ENCODE measurements at places on chromosomes 12 and 14. TPM values are rescaled to one million over a fixed set of nuclear protein-coding genes. Genes with fewer than 3 reads are reported as not detected.

DNA sequence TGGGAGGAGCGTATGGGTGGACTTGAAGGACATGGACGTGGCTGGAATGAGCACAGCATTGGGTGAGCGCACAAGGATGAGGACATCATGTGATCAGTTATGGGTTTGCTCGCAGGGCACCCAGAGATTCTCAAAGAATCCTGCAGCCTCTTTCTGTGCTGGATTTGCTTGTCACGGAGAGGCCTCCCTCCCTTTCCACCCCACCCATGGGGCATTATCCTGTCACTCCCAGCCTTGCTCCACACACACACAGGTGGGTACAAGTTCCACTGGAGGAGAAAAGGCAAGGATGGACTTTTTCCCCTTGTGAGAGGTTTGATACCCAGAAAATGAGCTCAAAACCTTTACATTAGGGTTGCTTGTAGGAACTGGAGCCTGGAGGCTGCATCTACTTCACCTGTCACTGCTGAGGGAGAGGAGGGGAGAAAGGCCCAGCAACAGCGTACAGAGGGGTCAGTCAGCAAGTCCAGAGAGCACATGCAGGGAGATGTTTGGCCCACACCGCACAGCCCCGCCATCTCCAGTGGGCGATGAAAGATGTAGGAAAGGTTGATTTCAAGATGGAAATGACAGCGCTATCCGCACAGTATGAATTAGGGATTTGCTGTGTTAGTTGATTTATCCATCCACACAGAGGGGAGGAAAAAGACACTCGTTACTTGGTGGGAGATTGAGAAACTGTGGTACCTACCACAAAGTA, 112.7 kb downstream of the GCH1 start:
- H3K27me3 ChIP-seq: no peaks in the 10 kb centered on the region
- H3K36me3 ChIP-seq: no peaks in the 10 kb centered on the region
- no peak for DNase-seq

DNA sequence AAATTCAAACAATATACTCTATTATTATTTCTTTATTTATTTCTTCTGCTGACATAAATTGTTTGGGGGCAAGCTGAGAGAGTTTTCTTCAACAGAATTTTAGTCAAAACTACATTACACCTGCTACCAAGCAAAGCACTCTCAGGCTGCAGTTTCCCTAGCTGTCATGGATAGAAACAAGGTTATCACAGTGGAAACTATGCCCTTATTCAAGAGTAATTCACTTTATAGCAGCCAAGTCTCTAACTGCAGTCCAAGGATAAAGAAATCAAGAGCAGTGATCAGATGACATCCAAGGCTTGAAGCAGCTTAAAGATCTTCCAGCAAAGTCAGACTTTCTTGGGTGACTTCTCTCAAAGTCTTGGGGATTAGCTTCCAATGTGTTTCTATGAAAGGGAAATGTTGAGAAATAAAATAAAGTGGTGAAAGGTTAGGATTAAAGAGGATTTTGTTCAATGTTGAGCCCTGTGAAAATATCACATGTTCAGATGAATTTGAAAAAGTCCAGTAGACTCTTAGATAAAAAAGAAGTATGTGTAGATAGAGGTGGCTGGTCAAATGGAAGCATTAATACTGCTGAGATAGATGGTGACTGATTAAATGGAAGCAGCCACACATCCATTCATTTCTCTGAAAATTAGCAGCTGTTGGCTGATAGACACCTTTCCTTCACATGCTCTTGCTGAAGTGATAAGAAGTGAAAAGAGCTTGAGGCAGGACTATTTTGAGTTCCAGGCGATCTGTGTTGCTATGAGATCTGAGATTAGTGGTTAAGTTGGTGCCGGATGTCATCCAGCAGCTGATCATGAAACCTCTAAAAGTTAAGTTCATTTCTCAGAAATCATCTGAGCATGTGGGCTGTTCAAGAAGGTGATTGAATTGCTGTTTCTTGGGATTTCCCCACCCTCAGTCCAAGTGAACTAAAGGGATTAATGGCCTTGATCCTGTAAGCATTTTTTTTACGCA, 257.8 kb upstream of the BTG1 start:
- peaks cover 5% of the 10 kb centered on the region for H3K36me3 ChIP-seq
- DNase-seq: peak; percentile 83
- peak overlapping the region; percentile 48 for H3K4me3 ChIP-seq
- H3K4me1 ChIP-seq: peaks cover 88% of the 10 kb centered on the region
- H3K27me3 ChIP-seq: no peaks in the 10 kb centered on the region

GRCh38 chr12:93972411-93973208, 175.8 kb upstream of the PLXNC1 start:
- H3K27ac ChIP-seq: no peak overlapping the region
- DNase-seq: no peak
- no peaks in the 10 kb centered on the region for H3K27me3 ChIP-seq
- no peaks in the 10 kb centered on the region for H3K36me3 ChIP-seq
- H3K4me1 ChIP-seq: peaks cover 4% of the 10 kb centered on the region

GRCh38 chr12:112480931-112481330, 62.2 kb downstream of the PTPN11 start:
- no peak for DNase-seq
- H3K27ac ChIP-seq: no peak overlapping the region
- H3K4me1 ChIP-seq: no peaks in the 10 kb centered on the region
- H3K36me3 ChIP-seq: peaks cover 71% of the 10 kb centered on the region
- H3K4me3 ChIP-seq: no peak overlapping the region

DNA sequence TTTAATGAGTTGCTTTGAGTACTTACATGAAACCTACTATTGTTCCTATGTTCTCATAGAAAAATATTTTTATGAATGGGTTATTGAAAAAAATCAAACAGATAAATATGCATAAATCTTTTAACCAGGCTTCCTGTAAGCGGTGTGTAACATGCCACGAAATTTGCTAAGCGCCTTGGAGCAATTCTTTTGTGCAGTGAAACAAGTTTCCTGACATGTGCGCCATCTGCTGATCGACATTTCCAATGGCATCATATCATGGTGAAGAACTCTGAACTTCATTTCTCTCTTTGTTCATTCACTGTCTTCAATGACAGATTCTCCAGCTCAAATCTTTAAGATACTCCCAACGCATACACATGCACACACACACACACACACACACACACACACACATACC, 145.6 kb upstream of the NAV3 start:
- no peak overlapping the region for H3K27ac ChIP-seq
- H3K4me3 ChIP-seq: no peak overlapping the region
- no peaks in the 10 kb centered on the region for H3K27me3 ChIP-seq
- peak; percentile 27 for DNase-seq
- no peaks in the 10 kb centered on the region for H3K36me3 ChIP-seq

- peak overlapping the region; percentile 75 for H3K27ac ChIP-seq
- peak; percentile 59 for DNase-seq
Measured at GRCh38 chr14:77120771-77121743, 20.5 kb downstream of the ZDHHC22 start.

DNA sequence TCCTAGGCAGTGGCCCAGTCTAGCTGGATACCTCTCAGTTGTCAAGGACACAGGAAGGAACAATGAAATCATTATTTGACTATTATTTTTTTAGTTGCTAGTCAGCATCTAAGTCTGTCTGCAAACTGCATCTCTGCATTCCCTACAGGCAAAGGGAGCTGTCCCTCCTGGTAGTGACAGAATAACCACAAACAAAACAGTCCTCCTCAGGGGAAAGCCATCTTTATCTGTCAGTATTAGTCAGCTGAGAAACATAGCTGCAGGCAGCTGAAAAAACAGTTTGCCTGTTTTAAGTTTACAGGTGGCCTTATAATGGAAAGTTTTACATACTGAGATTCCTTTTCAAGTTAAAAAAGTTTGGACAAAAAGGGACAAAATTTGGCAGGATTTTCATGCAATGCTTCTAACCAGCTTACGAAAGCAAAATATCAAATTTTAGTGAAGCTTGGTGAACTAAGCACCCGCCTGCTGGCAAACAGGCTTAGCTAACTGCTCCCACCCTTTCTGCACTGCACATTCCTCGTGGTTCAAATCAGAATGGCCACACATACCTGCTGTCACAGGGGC, 29.5 kb downstream of the SLC25A21 start:
- no peak overlapping the region for H3K27ac ChIP-seq
- no peak for DNase-seq
- no peaks in the 10 kb centered on the region for H3K36me3 ChIP-seq
- H3K4me3 ChIP-seq: no peak overlapping the region

GRCh38 chr12:123931686-123932321, 40.8 kb downstream of the CCDC92 start:
- DNase-seq: peak; percentile 66
- peaks cover 18% of the 10 kb centered on the region for H3K4me1 ChIP-seq
- H3K36me3 ChIP-seq: no peaks in the 10 kb centered on the region
- H3K27me3 ChIP-seq: no peaks in the 10 kb centered on the region
- no peak overlapping the region for H3K27ac ChIP-seq
- peak overlapping the region; percentile 10 for H3K4me3 ChIP-seq

DNA sequence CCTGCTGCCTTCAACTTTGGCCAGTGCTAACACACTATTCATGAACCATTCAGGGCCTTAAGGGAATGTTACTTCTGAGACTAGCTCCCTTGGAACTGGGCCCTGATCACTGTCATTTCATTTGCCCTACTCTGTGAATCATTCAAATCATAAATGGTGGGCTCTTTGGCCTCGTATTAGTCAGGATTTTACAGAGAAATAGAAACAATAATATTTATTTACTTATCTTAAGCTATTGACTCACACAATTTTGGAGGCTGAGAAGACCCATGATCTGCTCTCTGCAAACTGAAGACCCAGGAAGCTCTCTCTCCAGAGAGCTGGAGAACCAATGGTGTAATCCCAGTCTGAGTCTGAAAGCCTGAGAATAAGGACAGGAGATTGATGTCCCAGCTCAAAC, 398.5 kb downstream of the LRIG3 start:
- H3K4me1 ChIP-seq: no peaks in the 10 kb centered on the region
- H3K27ac ChIP-seq: no peak overlapping the region
- no peaks in the 10 kb centered on the region for H3K36me3 ChIP-seq
- DNase-seq: no peak
- no peak overlapping the region for H3K4me3 ChIP-seq

- no peaks in the 10 kb centered on the region for H3K27me3 ChIP-seq
- no peak for DNase-seq
- H3K27ac ChIP-seq: no peak overlapping the region
- H3K4me3 ChIP-seq: no peak overlapping the region
- peaks cover 63% of the 10 kb centered on the region for H3K36me3 ChIP-seq
Measured at GRCh38 chr12:132657004-132657727, 30.0 kb downstream of the POLE start.

- H3K4me3 ChIP-seq: no peak overlapping the region
- H3K4me1 ChIP-seq: peaks cover 35% of the 10 kb centered on the region
- H3K27ac ChIP-seq: no peak overlapping the region
- peaks cover 2% of the 10 kb centered on the region for H3K27me3 ChIP-seq
- DNase-seq: no peak
Measured at GRCh38 chr12:98401427-98401826, 114.0 kb upstream of the TMPO start.

GRCh38 chr14:101719045-101719645, 42.4 kb upstream of the PPP2R5C start:
- H3K4me3 ChIP-seq: no peak overlapping the region
- H3K27ac ChIP-seq: no peak overlapping the region
- H3K4me1 ChIP-seq: peaks cover 29% of the 10 kb centered on the region
- H3K36me3 ChIP-seq: no peaks in the 10 kb centered on the region

DNA sequence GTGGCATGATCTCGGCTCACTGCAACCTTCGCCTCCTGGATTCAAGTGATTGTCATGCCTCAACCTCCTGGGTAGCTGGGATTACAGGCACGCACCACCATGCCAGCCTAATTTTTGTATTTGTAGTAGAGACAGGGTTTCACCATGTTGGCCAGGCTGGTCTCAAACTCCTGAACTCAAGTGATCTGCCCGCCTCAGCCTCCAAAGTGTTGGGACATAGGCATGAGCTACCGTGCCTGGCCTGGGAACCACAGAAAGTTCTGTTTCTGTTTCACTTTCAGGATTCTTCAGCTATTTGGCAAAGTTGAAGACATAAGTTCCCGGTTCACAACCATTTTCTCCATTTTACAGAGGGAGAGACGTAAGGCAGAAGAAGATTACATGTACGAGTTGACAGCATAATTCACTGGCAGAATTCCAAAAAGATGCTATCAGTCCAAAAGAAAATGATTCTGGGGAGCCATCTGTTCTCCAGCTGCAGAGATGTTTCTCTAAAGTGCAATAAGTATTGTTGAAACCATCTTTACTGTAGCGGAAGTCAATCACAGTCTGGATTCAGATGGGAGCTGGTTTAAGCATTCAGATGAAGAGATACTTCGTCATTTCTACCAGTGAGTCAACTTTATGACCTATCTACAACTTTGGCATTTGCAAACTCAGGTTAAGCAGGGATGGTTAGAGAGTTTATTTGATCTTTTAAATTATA, 8.1 kb upstream of the RNF34 start:
- peaks cover 3% of the 10 kb centered on the region for H3K27me3 ChIP-seq
- H3K36me3 ChIP-seq: no peaks in the 10 kb centered on the region
- peaks cover 9% of the 10 kb centered on the region for H3K4me1 ChIP-seq
- H3K4me3 ChIP-seq: no peak overlapping the region
- peak; percentile 57 for DNase-seq
- no peak overlapping the region for H3K27ac ChIP-seq

DNA sequence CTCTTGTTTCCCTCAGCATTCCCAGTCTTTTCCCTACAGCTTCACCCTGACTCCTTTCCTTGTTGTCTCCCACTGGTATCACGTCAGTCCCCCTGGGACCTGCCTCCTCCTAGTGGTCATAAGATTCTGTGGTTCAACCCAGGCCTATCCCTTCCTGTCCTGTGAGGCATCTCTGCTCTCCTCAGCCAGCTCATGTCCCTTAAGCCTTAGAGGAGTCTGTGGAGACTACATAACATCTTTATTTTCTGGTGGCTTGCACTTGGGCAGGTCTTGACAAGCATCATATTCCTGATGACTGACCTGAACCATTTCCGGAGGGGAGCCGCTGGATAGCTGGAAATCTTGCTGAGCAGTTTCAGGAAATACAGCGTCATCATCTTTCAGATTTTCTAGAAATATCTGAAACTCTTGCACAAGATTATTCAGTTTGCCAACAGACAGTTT, 688 bp downstream of the C12orf71 start:
- H3K4me3 ChIP-seq: no peak overlapping the region
- H3K27me3 ChIP-seq: no peaks in the 10 kb centered on the region
- no peak overlapping the region for H3K27ac ChIP-seq
- DNase-seq: no peak
- peaks cover 5% of the 10 kb centered on the region for H3K36me3 ChIP-seq
- no peaks in the 10 kb centered on the region for H3K4me1 ChIP-seq

- H3K27ac ChIP-seq: no peak overlapping the region
- DNase-seq: no peak
- no peak overlapping the region for H3K4me3 ChIP-seq
- peaks cover 20% of the 10 kb centered on the region for H3K36me3 ChIP-seq
- H3K4me1 ChIP-seq: no peaks in the 10 kb centered on the region
Measured at GRCh38 chr12:53538209-53538689, 31.0 kb upstream of the NPFF start.

- no peak overlapping the region for H3K27ac ChIP-seq
- no peaks in the 10 kb centered on the region for H3K27me3 ChIP-seq
- no peak for DNase-seq
- no peak overlapping the region for H3K4me3 ChIP-seq
- H3K4me1 ChIP-seq: no peaks in the 10 kb centered on the region
Measured at GRCh38 chr14:99887407-99887806, 94.2 kb downstream of the EML1 start.

- peak; percentile 4 for DNase-seq
Measured at GRCh38 chr14:22314183-22314820, 274.7 kb downstream of the DAD1 start.

- no peaks in the 10 kb centered on the region for H3K27me3 ChIP-seq
- H3K4me1 ChIP-seq: peaks cover 22% of the 10 kb centered on the region
- H3K4me3 ChIP-seq: no peak overlapping the region
- H3K27ac ChIP-seq: no peak overlapping the region
- no peaks in the 10 kb centered on the region for H3K36me3 ChIP-seq
Measured at GRCh38 chr12:52837413-52837741, 3.3 kb upstream of the KRT79 start.

The PCK2 gene
- total RNA-seq: 117 TPM

The KCNH3 gene
- total RNA-seq: 0.57 TPM

The TSPAN19 gene
- total RNA-seq: not detected

The DEGS2 gene
- 0.99 TPM for total RNA-seq

The SGPP1 gene
- 10.1 TPM for total RNA-seq

The CLMN gene
- total RNA-seq: 1.9 TPM
